ENCODE measurements at places on chromosomes 2 and 18.

GRCh38 chr2:24827321-24828237 lies 34.4 kb downstream of the CENPO start:
- H3K27me3 ChIP-seq = no peaks in the 10 kb centered on the region
- H3K4me1 ChIP-seq = no peaks in the 10 kb centered on the region
- peaks cover 7% of the 10 kb centered on the region for H3K36me3 ChIP-seq
- no peak overlapping the region for H3K4me3 ChIP-seq

DNA sequence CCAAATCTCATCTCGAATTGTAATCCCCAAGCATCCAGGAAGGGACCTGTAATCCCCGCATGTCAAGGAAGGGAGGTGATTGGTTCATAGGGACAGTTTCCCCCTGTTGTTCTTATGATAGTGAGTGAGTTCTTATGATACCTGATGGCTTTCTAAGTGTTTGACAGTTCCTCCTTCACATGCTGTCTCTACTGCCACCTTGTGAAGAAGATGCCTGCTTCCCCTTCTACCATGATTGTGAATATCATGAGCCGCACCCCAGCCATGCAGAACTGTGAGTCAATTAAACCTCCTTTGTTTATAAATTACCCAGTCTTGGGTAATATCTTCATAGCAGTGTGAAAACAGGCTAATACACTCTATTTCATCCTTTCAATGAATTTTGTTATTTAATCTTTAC lies 446.7 kb downstream of the RNF144A start:
- H3K36me3 ChIP-seq = no peaks in the 10 kb centered on the region
- DNase-seq = no peak
- H3K27ac ChIP-seq = no peak overlapping the region
- H3K4me3 ChIP-seq = no peak overlapping the region
- H3K4me1 ChIP-seq = no peaks in the 10 kb centered on the region

GRCh38 chr2:191957996-191958860 lies 111.3 kb upstream of the CAVIN2 start:
- no peak for DNase-seq
- no peaks in the 10 kb centered on the region for H3K27me3 ChIP-seq

DNA sequence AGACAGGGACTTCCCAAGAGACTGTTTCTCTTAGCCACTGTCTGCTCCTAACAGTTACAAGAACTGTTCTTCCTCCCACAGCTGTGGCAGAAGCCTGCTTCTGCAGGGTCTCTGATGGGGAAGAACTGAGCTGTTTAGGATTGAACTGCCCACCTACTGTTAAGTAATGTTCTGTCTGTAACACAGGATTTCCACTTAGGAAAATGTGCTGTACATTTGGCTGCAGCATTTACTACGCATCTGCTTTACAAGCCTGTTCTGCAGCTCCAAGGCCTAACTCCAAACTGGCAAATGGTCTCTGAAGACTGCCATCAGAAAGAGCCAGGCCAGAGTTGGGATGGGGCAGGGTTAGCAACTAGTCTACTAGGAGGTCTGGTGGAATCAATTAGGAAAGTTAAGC lies 87.8 kb upstream of the UPP2 start:
- DNase-seq = no peak
- H3K36me3 ChIP-seq = no peaks in the 10 kb centered on the region
- no peaks in the 10 kb centered on the region for H3K4me1 ChIP-seq
- H3K4me3 ChIP-seq = no peak overlapping the region

DNA sequence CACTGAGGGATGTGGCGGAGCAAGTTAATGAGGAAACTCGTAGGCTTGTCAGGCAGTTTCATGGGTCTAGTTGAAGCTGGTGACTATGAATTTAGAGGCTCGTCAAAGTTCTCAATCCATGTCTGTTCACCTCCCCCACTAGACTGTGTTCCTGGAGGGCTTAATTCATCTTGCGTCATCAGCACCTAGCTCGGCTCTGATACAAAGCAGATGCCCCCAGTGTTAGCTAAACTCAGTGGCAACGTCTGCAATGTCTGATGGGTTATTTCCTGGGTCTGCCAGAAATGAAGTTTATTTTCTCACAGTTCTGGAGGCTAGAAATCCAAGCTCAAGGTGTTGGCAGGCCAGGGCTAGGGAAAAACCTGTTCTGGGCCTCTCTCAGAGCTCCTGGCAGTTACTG lies 140.6 kb downstream of the PID1 start:
- no peaks in the 10 kb centered on the region for H3K27me3 ChIP-seq
- no peaks in the 10 kb centered on the region for H3K36me3 ChIP-seq
- H3K27ac ChIP-seq = no peak overlapping the region
- no peak overlapping the region for H3K4me3 ChIP-seq
- H3K4me1 ChIP-seq = peaks cover 2% of the 10 kb centered on the region
- DNase-seq = no peak

DNA sequence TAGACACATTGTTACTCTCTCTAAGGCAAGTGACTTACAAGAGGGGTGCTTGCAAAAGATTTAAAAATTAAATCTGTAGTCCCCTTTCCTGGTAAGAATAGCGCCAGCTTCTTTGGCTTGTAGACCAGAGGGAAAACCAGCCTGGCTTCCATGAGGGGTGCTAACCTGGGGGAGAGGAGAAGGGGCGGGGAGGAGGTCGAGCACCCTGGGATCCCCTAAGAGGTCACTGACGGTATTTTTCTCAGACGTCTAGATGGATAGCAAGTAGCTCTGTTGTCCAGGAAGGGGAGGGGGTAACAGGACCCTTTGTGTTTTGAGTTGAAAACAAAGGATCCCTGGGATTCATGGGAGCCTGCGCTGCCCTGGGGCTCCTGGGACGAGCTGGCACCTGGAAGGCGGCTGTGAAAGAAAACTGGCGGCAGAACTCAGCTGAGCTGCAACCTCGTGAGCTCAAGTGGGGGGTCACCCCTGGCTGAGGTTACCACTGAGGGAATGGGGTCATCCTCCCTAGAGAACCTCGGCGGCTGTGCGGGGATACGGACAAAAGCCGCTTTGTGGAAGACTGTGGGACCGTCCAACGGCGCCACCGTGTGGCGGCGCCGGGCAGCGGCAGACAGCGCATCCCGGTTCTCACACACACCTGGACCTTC lies 37.8 kb upstream of the MRPL19 start:
- no peak overlapping the region for H3K27ac ChIP-seq
- no peaks in the 10 kb centered on the region for H3K36me3 ChIP-seq
- peak; percentile 40 for DNase-seq
- peak overlapping the region; percentile 32 for H3K4me3 ChIP-seq
- peaks cover 17% of the 10 kb centered on the region for H3K4me1 ChIP-seq
- H3K27me3 ChIP-seq = peaks cover 10% of the 10 kb centered on the region

Data from fibroblast of lung (primary cell).